Activated CD4-positive, alpha-beta T cell treated with anti-CD3 and anti-CD28 coated beads, Interleukin-2, Interleukin-4, amounts not matched to agents 100 ng/mL and 50 ng/mL, durations not matched to agents 16 hours and 8 hours (primary cell): ENCODE measurements at places on chromosomes 1 and 21.
A peak's percentile ranks its signal among the peaks of the same experiment; 100 is the strongest.

- DNase-seq = no peak
Measured at GRCh38 chr1:32333251-32333963, 2.6 kb downstream of the MARCKSL1 start.

- DNase-seq = no peak
Measured at GRCh38 chr1:3749512-3749911, 2.7 kb upstream of the CCDC27 start.

DNA sequence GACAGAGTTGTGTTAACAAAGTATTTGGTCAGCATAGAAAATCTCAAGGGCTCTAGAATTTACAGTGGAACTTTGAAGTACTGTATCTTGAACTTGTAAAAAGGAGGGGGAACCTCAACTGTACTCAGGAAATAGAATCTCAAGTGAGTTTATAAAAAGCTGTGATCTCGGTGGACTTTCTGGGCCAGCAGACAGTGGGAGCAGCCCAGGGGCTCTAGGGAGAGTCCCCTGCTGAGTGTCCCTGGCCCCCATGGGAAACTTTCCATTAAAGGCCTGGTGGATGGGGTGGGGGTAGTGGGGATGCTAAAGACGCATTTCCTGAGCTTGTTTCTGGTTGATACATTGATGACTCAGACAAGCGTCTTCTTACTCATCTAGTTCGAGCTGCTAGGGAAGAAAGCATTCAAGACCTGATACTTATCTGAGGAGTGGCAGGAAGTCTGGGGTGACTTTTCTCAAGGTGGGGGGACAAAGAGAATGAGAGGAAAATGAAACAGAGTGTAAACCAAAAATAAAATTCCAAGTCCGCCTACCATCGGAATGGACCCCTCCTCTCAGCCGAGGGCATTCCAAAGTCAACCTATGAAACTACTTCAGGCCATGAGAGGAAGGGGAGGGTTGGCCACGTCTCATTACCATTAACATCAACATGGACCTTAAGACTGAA is 65.5 kb downstream of the NID1 start:
- peak; percentile 94 for DNase-seq

DNA sequence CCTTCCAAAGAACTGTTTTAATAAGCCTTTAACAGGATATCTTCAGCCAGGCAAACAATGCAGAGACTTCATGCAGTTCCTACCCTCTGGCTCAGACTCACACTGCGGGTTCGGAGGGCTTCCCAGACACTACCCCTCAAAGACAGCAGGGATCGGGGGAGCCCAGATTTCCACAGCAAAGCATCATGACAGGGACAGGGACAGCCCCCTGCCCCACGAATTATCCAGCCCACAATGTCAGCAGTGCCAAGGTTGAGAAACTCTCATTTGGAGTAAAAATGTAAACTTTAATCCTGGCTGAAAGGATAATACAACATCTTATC is 20.1 kb downstream of the NPHP4 start:
- no peak for DNase-seq

DNA sequence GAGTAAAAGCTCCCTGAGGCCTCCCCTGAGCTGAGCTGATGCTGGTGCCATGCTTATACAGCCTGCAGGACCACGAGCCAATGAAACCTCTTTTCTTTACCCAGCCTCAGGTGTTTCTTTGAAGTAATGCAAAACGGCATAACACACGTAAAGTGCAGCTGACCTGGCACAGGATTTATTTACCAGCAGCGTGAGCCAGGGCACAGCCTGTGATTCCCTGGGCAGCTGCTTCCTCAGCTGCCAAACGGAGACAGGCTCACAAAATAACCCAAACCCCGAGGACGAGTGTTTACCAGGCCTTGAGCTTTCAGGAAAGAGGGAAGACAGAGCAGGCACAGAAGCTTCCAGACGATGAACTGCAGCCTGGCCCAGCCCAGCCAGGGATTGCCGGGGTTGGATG is 120.6 kb upstream of the ARHGEF16 start:
- no peak for DNase-seq

DNA sequence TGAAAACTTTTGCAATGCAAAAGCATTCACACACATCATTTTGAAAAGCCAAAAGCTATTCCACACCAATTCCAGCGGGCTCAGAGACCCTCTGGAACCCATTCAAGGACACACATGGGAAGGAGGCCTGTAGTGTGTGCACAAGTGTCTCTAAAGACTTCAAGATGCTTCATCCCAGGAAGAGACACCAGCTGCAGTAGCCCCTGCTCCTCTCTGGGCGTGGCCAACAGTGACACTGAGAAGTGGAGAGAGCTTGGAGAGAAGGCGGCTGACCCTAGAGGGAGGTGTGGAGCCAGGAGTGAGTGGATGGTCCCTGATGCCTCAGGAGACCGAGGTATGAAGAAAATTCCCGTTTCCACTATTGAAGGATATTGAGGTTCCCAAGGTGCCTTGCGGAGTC is 14.9 kb upstream of the TNNI1 start:
- no peak for DNase-seq

GRCh38 chr1:186225096-186225495 is 150.0 kb downstream of the TPR start:
- DNase-seq = no peak

DNA sequence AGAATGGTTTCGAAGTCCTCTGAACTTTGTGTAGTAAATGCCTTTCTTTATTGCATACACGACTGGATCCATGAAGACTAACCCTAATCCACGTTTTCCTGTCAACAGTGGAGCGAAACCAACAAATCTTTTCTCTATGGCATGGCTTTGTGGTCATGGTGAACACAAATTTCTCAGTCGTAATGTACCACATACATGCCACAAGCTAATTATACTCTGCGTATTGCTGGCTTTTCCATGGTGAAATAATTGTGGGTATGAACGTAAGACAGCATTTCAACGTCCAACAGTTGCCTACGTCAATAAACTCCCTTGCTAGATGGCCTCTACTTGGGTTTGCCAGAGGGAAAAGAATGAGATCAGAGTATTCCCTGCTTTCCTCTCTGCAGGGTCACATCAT is 27.5 kb downstream of the INTS7 start:
- no peak for DNase-seq

DNA sequence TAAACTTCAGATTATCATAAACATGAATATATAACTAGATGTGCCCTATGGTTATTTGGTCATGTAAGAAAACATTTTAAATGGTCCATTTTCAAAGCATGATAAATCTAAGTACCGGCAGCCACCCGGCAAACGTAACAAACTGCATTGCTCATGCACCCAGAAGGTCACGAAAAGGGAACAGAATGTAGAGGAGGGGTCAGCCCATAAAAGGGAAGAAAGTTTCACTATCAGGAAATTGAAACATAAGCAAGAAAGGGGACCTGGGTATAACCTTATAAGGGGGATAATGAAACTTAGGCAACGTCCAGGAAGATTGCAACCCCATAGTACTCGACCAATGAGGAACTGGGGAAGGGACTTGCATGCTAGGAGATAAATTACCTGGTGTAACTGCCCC is 421.2 kb upstream of the ZRANB2 start:
- no peak for DNase-seq

DNA sequence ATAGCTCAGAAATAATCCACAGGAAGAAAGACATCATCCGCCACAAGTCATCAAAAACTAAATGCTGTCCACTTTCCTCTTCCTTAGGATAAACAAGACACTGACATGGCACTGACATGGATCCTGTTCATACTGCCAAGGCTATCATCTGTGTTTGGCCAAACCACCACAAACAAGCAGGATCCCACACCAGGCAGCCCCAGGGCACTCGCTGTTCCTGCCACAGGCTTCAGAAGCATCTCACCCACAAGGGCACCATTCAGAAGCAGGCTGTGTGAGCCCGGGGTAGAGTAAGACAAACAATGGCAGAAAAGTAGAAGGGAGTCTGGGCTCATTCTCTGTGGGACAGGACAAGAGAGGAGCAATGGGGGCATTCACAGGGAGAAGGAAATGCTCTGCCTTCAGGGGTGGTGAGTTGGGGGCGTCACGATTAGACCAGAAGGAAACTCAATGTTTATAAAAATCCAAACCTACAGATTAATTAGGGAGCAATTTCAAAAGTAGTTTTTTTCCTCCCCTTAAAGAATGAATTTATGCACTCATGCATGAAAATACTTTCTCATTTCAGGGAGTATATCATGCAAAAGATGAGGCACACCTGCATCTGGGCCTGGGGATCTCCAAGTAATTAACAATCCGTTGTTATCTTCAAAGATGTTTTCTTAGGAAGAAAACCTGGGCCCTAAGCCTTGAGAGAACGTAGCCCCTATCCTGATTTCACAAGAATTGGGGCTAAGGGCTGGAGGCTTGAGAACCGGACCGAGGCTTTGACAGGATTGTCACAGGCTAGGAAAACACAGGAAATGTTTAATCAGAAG is 43.3 kb upstream of the ATP1A1 start:
- no peak for DNase-seq

DNA sequence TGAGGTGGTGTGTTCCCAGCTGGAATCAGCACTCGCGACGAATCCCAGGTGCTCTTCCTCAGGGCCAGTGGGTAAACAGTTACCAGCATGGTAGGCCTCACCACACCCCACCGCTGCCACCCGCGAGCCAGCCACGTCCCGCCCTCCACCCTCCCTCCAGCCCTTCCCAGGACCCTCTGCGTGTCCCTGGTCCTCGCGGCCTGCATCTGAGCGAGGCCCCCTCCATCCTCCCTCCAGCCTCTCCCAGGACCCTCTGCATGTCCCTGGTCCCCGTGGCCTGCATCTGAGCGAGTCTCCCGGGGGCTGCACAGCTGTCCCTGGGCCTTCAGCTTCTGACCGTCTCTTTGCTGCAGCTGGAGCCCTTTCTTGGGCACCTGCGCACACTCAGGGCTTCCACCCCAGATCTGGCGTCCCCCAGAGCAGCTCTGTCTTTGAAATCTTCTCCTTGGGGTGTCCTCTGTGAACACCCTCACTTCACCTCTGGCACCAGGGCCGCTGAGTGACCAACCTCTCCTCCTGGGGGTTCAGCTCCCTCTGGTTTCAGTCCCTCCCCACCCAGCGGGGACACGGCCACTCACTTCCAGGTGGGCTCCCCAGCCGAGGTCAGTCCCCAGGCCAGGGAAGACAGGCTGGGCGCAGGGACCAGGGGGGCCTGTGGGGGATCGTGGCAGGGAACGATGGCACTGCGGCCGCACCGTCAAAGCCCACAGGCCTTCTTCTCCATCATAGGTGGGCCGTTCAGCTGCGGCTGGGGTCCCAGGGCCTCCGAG is 57.8 kb upstream of the COL6A2 start:
- DNase-seq = no peak

DNA sequence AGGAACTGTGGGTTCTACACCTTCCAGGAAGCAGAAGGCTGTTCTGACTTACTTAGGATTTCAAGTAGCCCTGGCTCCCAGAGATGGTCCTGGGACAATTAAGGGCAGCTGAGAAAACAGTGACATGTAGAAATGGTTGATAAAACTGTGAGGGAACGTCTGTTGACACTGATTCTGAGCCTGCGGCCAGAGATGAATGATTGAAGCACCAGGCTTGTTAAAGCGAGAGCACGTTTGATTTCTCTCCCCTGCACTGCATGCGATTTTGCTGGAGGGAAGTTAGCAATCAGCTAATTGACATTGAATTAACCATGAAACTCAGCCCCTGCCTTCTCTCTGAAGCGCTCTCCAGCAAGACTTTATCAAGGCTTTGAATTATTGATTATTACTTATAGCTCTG is 29.9 kb upstream of the POU3F1 start:
- DNase-seq = no peak

DNA sequence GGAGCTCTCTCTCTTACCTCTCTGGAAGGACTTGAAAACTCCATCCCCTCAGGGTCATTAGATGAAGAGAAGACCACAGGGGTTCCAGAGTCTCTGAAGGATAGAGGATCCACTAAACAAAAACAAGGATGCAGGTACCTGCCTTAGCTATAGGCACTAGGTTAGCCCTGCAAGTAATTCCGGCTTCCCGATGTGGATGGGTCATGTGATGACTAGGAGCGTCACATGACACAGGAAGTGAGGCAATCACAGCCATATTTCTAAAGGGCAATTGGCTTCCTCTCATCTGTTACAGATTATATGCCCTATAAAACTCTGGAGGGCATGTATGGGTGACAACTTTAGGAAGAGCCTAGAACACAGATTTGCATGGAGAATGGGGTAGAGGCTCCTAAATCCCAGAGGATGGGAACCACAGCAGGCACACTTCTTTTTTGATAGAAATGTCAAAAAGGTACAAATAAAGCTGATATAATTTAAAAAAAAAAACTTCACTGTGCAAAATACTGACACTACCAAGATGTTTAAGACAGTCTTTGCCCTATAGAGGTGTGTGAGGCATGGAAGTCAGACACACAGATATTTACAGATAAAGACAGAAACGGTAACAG is 14.1 kb downstream of the ENTREP3 start:
- peak; percentile 86 for DNase-seq

DNA sequence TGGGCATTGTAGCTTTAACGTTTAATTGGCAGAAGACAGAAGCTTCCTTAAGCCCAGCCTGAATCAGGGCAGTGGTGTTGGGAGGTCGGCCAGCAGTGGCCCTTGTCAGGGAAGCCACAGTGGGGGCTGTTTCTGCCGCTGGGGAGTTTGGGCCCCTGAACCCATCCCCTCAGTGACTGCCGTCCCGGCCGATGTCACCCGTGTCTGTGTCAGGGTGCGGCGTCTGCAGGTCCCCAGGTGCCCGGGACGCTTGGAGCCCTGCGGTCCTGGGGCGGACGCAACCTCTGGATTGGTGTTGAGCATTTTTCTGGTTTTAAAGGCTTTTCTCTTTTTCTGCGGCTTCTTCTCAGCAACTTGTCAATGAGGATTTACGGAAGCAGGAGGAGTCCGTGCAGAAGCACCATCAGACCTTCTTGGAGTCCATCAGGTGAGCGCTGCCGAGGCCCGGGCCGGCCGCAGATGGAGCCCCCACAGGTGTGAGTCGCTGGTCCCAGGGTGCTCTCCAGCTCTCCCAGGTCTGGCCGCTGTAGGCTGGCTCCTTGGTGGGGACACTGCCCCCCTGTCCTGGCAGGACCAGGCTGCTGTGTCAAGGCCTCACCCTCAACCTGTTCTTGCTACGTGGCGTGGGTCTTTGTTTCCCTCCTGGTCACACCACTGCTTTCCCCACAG is 2.3 kb downstream of the ATAD3C start:
- no peak for DNase-seq

GRCh38 chr1:203513585-203514031 is 19.7 kb downstream of the OPTC start:
- no peak for DNase-seq

DNA sequence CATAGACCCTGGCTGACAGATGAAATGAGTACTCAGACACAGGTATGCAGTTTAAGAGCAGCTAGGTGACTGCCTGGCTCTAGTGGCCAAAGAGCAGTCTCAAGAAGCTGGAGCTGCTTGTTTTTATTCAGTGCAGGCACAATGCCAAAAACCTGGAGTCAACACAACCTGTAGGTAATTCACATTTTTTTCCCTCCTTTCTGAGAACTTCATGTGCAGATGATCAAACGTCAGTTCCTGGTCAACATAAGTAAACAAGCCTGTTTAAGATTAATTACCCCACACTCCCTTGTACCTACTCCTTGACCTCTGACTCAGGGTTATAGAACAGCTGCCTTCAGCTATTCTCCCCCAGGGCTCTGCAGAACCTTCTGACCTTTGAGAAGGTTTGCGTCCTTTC is 17.3 kb upstream of the ACADM start:
- no peak for DNase-seq

DNA sequence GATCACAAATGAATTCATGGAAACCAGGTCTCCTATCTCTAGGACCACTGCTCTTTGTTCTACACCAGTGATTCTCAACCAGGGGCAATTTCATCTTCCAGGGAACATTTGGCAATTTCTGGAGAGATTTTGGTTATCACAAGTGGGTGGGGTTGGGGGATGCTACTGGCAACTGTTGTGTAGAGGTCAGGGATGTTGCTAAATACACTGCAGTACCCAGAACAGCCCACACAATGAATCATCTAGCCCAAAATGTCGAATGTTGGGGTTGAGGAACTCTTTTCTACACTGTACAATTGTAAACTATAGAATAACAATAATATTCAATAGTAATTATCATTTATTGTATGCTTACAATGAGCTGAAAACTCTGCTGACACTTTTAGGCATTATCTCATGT is 55.7 kb upstream of the UBE2U start:
- no peak for DNase-seq
